ENCODE measurements at places on chromosomes 1 and 21. TPM values are rescaled to one million over a fixed set of nuclear protein-coding genes. Genes with fewer than 3 reads are reported as not detected.

The LCE2C gene
- not detected for total RNA-seq

The C1QB gene
- not detected for total RNA-seq

The RPTN gene
- total RNA-seq: 0.13 TPM

The MORN1 gene
- total RNA-seq: 10.4 TPM

The FHAD1 gene
- 0.11 TPM for total RNA-seq

The KCNK2 gene
- 46.6 TPM for total RNA-seq

The NID1 gene
- total RNA-seq: 39.9 TPM

The NPHS2 gene
- total RNA-seq: not detected

The GABRD gene
- not detected for total RNA-seq

The UMODL1 gene
- under 0.01 TPM for total RNA-seq

The CCDC181 gene
- total RNA-seq: 0.78 TPM

The KCNA3 gene
- total RNA-seq: not detected

The FCRLB gene
- 1.3 TPM for total RNA-seq

The SELE gene
- total RNA-seq: not detected

The SMCP gene
- total RNA-seq: not detected

The CLIC6 gene
- 10.9 TPM for total RNA-seq

The ICOSLG gene
- under 0.01 TPM for total RNA-seq

The CHD5 gene
- total RNA-seq: 0.13 TPM

The TRIM58 gene
- 0.43 TPM for total RNA-seq

The NDUFV3 gene
- 64.4 TPM for total RNA-seq

The CFHR2 gene
- total RNA-seq: not detected

The HSD3B2 gene
- total RNA-seq: not detected

The LEFTY1 gene
- total RNA-seq: not detected

The TENT5C gene
- 8.0 TPM for total RNA-seq

The RCSD1 gene
- total RNA-seq: 0.26 TPM

The VHLL gene
- 0.22 TPM for total RNA-seq

The ITGB2 gene
- 19.7 TPM for total RNA-seq

The LRRC39 gene
- total RNA-seq: 0.39 TPM

The OPRD1 gene
- under 0.01 TPM for total RNA-seq

The CNN3 gene
- 376 TPM for total RNA-seq

The ACTN2 gene
- not detected for total RNA-seq

The GPR153 gene
- 5.6 TPM for total RNA-seq

The C1orf87 gene
- not detected for total RNA-seq

The PTPRU gene
- 12.5 TPM for total RNA-seq

The IQCC gene
- 1.2 TPM for total RNA-seq

The BACE2 gene
- 65.1 TPM for total RNA-seq

The SERBP1 gene
- total RNA-seq: 215 TPM

The FAM177B gene
- not detected for total RNA-seq

The DCAF8 gene
- 82.7 TPM for total RNA-seq

The FNBP1L gene
- 16.4 TPM for total RNA-seq

The GPR3 gene
- under 0.01 TPM for total RNA-seq

The MX1 gene
- total RNA-seq: 35.1 TPM

The C1orf185 gene
- not detected for total RNA-seq

The CBR1 gene
- total RNA-seq: 65.9 TPM

The LCE1A gene
- total RNA-seq: not detected

The HAPLN2 gene
- total RNA-seq: not detected

The ANP32E gene
- total RNA-seq: 35.0 TPM

The S100A1 gene
- total RNA-seq: 1.7 TPM

The FTCD gene
- total RNA-seq: not detected

The LRP8 gene
- total RNA-seq: 13.7 TPM

The GBP7 gene
- total RNA-seq: not detected

The PPP1R8 gene
- 33.1 TPM for total RNA-seq

The SLC9C2 gene
- under 0.01 TPM for total RNA-seq

The SNRPE gene
- total RNA-seq: 50.9 TPM

The SPRR3 gene
- total RNA-seq: not detected

The SNAPIN gene
- total RNA-seq: 53.4 TPM

The C2CD4D gene
- not detected for total RNA-seq

The LCE2B gene
- total RNA-seq: not detected

All from articular chondrocyte of knee joint (primary cell).